T-helper 17 cell (primary cell): ENCODE measurements at places on chromosomes 7 and 10.

- DNase-seq, result no peak
Measured at GRCh38 chr7:143846692-143847091, 55.3 kb downstream of the TCAF1 start.

DNA sequence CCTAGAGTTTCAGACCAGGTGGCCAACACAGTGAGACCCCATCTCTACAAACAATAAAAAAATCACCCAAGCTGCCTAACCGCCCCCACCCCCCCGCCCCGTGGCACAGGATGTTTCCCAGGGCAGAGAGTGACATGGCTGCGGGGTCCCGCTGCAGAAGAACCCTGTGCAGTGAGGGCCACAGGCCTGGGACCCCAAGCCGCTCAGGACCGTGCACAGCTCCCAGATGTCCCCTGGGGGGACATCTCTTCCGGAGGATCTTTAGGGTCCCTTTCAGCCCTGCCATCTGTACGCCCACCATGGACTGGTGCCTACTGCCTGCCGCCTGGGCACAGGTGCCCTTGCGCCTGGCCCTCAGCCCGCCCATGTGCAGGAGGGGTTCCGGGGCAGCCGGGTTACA is 373.6 kb downstream of the DNAJB6 start:
- no peak for DNase-seq

- DNase-seq, result no peak
Measured at GRCh38 chr10:761376-761775, 71.9 kb upstream of the DIP2C start.

- no peak for DNase-seq
Measured at GRCh38 chr10:116757246-116757645, 14.9 kb upstream of the HSPA12A start.

DNA sequence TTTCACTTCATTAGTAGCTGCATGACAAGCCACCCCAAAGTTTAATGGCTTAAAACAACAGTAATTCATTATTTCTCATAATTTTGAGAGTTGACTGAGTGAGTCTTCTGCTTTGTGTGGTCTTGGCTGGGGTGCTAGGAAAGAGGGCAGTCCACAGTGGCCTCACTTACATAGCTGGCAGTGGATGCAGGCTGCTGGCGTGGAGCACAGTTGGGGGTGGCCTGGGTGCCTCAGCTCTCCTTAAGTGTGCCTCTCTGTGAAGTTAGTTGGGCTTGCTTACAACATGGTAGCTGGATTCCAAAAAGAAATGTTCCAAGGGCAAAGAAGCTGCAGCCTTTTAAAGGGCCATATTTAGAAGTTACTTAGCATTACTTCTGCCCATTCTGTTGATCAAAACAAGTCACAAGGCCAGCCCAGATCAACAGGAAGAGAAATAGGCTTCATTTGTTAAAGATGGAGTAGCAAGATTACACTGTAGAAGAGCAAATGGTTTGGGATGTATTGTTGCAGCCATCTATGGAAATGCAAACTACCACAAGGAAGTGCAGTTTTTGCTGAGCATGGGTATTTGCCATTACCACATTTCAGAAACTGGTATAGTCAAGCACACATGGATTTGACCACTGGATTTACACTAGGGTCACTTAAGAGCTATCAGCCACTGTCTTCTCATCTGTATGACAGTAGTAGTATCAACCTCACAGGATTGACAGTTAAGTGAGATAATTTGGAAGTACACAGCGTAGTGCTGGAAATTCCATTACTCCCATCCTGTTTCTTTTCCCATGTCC is 33.6 kb downstream of the ZEB1 start:
- no peak for DNase-seq

DNA sequence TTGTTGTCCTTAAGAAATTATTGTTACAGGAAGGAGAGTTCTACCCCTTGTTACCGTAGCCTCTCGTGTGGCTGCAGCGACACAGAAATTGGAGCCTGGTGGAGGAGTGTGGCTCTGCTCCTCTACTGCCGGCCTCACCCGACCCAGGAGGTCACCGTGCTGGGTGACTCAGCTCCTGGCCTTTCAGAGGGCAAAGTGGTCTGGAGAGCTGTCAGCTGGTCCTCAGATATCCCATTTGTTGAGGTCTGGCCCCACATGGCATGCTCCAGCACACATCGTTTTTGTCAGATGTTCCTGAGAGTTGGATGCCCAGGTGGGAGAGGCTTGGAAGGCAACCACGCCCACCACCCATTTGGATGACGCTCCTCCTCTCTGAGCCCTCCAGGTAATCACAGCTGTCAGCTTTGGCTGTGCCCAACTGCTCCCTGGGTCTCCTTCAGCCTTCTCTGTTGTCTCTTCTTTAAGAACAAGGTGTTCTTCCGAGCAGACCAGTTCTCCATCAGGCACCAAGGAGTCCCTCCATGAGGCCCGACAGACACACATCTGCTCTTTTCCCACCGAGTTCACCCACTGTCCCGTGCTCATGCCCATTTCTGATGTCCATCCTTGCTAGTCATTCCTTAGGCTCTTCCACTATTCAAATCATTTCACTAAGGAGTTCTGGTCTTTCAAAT is 80.3 kb downstream of the RAMP3 start:
- DNase-seq, result no peak

DNA sequence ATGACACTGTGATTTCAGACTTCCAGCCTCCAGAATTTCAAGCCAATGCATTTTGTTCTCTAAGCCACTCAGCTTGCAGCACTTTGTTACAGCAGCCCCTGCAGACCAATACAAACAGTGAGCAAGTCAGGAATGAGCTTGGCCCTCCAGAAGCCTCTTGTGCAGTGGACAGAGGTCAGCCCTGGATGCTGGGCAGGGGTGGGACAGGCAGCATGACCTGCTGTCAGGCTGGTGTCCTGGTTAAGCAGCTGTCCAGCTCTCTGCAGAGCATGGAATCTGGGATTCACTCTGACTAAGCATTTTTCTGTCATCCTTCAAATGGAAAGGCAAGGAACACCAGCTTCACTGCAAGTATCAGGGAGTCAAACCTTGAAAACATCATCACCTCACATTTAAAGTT is 85.5 kb upstream of the GDF10 start:
- no peak for DNase-seq

DNA sequence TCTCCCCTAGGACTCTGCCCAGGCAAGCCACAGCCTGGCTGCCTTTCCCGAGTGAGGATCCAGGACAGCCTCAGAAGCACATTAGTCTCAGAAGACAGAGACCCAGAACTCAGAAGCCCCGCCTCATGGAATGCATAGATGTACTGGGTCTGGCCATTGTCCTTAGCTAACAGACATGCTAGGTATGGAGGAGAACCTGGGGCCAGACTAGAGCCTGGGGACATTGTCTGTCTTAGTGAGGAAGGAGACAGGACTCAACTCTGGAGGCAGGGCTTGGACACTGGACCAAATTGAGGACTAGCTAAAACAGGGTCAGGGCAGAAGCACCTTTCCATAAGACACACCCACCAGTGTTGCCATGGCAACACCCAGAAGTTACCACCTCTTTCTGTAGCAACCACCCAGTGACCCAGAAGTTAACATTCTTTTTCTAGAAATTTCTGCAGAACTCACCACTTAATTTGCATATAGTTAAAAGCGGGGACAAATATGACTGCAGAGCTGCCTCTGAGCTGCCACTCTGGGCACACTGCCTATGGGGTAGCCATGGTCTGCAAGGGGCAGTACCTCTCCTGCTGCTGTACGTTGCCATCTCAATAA is 27.5 kb downstream of the TLX1 start:
- DNase-seq, result no peak

- no peak for DNase-seq
Measured at GRCh38 chr10:86075512-86075911, 291.1 kb downstream of the GRID1 start.

DNA sequence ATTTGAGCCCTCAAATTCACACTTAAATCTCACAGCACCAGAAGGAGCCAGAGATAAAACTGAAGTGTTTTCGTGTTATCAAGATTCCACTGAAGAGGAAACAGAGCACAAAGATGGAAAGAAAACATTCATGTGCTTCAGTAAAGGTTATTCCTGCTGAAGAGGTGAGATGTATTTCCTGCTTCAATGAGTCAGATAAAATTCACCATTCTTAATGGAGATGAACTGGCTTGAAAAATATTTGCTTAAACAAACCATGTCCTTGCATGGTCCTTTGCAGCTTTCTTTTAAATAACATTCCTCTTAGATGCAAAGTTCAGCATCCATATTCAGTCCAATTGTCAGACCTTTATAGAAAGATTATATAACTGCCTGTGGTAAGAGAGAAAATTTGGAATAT is 294.2 kb downstream of the IPMK start:
- no peak for DNase-seq

DNA sequence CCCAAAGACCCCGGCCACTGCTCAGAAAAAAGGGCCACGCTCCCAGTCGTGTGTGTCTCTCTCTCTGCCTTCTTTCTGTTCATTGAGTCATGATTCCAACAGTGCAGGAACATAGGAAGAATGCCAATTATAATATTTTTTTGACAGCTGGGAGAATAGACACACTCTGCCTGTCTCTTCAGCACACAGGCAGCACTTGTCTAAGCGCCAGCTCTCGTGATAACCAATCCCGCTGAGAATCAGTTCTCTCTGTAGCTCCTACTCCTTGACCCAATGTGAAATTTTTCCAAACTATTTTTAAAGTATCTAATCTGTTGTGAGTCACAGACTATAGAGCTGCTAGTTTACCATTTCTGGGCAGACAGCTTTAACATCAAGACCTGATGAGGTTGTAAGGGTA is 145.7 kb upstream of the RHEB start:
- DNase-seq, result no peak

GRCh38 chr7:36441344-36442022 is 51.8 kb downstream of the ANLN start:
- DNase-seq, result no peak

- DNase-seq, result no peak
Measured at GRCh38 chr7:628402-628763, 98.1 kb upstream of the DNAAF5 start.

- DNase-seq, result peak; percentile 29
Measured at GRCh38 chr10:69232736-69233480, 12.8 kb downstream of the HKDC1 start.

GRCh38 chr10:61643316-61643751 is 19.4 kb upstream of the CABCOCO1 start:
- DNase-seq, result no peak
